Bronchial smooth muscle cell (primary cell): ENCODE measurements at places on chromosomes 5 and 9. TPM values are rescaled to one million over a fixed set of nuclear protein-coding genes. Genes with fewer than 3 reads are reported as not detected.

The FOXD4 gene
- 0.09 and 0.16 TPM in 2 replicates for total RNA-seq

The HINT1 gene
- 173 and 210 TPM in 2 replicates for total RNA-seq

The CCNI2 gene
- total RNA-seq, result 0.09 TPM in 1 of 2 replicates, not detected in the other

The GAS1 gene
- total RNA-seq, result 48.3 and 50.0 TPM in 2 replicates

The KCNV2 gene
- total RNA-seq, result not detected in 2 replicates
